ENCODE measurements at places on chromosomes 2 and 18.

DNA sequence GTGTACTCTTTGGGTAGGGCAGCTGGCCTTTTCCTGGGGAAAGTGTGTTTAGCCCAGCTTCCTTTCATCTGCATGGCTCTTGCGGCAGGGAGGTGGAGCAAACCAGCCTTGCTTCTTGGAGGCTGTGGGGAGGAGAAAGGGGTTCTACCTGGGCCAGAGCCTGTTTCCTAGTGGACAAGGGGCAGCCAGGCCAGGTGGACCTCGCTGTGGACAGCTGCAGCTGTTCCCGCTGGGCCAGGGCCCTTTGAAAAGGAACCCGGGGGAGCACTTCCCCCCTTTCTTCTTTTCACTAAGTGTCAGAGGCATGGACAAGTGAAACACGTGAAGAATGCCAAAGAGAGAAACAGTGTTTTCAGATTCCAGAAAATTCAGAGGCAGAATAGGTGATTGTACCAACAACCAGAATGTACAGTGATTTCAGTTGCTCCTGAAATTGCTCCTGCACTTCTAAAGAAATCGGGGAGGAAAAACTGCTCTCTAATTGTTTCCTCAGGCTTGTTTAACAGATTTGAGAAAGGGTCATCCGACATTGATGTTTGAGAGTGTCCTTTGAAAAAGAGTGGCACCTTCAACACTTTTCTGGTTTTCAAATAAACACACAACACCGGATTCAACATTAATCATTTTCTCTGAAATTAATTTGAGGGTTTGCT lies 3.9 kb downstream of the GLI2 start:
- DNase-seq, result no peak

- no peak for DNase-seq
Measured at GRCh38 chr2:63189026-63189425, 138.4 kb downstream of the OTX1 start.

- no peak for DNase-seq
Measured at GRCh38 chr2:66531155-66531554, 96.2 kb downstream of the MEIS1 start.

GRCh38 chr18:65235966-65236624 lies 514.7 kb upstream of the CDH7 start:
- DNase-seq, result no peak

- DNase-seq, result no peak
Measured at GRCh38 chr2:105865222-105865913, 120.7 kb downstream of the NCK2 start.

DNA sequence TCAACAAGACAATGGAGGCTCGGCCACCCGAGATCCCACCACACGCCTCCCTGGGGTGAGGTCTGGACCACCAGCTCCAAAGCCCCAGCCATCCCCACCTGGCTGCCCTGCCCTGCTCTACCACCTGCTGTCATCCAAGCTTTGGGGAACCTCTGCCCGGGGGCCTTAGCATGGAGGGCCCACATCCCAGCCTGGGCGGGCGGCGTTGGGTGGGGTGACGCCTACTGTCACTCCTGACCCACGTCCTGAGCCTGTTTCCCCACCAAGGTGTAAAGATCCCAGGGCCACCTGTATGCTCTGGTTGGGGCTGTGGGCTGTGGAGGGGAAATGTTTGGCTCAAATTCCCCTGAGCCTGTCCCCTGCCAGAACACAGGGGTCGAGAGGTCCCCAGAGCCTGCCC lies 437.6 kb downstream of the EIPR1 start:
- DNase-seq, result no peak
